Neural progenitor cell (in vitro differentiated cells): ENCODE measurements at places on chromosomes 6 and 20. TPM values are rescaled to one million over a fixed set of nuclear protein-coding genes. Genes with fewer than 3 reads are reported as not detected.

The VWA7 gene
- total RNA-seq, result 0.15 and 0.34 TPM in 2 replicates

DNA sequence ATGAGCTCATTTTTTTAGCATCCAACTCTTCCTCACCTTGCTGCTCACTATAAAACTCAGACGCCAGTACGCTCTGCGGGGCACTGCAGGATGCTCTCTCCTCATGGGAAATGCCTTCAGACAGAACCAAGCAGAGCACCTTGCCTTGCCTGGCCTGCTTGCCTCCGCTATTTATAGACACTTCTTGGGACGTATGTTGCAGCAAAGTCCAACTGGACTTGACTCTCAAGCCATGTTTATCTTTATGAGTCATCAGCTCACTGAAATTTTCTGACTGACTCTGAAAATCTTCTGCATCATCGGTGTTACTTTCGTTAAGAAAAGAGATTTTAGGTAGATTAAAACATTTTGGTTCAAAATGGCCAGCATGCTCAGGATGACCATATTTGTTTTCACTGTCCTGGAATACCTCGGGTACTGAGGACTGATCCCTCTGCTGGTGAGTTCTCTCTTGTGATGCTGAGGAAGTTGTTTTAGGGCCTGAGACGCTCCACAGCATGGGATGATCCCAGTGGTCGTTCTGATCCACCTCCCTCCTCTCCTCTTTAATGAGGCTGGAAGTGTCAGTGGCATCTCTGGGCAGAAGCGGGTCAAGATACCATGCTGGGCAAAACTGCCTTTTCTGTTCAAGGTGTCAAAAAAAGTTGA lies 204.5 kb downstream of the KIF16B start:
- DNase-seq, result no peak

- no peak for DNase-seq
These were observed 220.0 kb upstream of the BTBD3 start for GRCh38 chr20:11697646-11698045.

DNA sequence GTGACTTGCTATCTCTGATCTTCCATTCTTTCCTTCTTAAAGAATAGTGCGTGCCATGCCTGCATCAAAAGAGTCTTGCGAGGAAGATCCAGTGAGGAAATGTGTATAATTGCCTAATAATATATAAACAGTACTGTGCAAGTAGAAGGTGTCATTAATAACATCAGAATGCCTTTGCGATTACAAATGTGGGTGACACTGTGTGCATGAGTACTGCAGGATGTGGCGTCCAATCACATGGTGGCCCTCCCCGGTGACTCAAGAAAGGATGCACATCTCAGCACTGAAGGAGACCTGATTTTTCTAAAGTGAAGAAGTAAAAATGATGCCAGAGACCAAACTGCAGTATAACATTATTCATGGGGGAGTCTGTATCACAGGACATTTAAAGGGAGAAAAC lies 107.5 kb upstream of the EDN1 start:
- DNase-seq, result no peak

- no peak for DNase-seq
These were observed 110.1 kb upstream of the HDAC2 start for GRCh38 chr6:114080891-114081510.

- DNase-seq, result no peak
These were observed 17.4 kb upstream of the SLCO4A1 start for GRCh38 chr20:62624719-62625453.
